ENCODE measurements at places on chromosomes 7 and 10.

- peaks cover 9% of the 10 kb centered on the region for H3K4me1 ChIP-seq
- no peaks in the 10 kb centered on the region for H3K27me3 ChIP-seq
- H3K36me3 ChIP-seq: no peaks in the 10 kb centered on the region
- no peak overlapping the region for H3K4me3 ChIP-seq
Observed at GRCh38 chr10:80670774-80671173, 133.1 kb downstream of the SH2D4B start.

DNA sequence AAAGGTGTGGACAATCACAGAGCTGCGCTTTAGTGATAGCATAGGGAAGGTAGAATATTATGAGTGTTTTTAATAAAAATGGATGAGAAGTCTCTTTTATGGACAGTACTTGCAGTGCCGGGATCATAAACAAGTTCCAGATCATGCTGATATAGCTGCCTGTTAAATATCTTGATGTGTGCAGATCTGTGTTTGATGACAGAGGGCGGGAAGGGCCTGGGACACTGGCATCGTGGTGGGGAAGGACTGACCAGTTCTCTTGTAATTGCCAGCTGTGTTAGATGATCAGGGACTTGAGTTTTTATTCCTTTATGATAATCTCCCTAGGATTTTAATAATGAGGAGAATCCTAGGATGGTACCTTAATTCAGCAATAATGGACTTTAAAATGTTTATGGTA, 14.6 kb downstream of the SND1 start:
- H3K4me3 ChIP-seq: no peak overlapping the region
- no peak for DNase-seq
- no peak overlapping the region for H3K27ac ChIP-seq
- H3K27me3 ChIP-seq: no peaks in the 10 kb centered on the region
- peaks cover 25% of the 10 kb centered on the region for H3K4me1 ChIP-seq

DNA sequence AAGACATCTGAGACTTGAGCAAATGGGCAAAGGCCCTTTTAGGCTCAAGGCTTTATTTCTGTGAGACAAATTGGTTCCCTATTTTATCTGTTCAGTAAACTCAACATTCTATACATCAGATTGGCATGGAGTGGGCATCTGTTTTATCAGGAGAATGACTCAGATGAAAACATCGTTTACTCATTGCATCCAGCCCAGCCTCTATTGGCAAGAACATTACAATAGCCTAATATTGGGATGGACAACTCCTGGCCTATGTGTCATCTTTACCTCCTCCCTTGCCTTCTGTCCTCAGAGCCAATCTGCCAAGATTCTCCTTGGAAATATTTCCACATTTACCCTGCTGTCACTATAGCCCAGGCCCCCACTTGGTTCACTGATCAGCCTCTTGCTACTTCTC, 5.5 kb upstream of the BLNK start:
- H3K4me3 ChIP-seq: no peak overlapping the region
- no peak for DNase-seq
- H3K27me3 ChIP-seq: no peaks in the 10 kb centered on the region
- H3K36me3 ChIP-seq: no peaks in the 10 kb centered on the region
- peaks cover 8% of the 10 kb centered on the region for H3K4me1 ChIP-seq

DNA sequence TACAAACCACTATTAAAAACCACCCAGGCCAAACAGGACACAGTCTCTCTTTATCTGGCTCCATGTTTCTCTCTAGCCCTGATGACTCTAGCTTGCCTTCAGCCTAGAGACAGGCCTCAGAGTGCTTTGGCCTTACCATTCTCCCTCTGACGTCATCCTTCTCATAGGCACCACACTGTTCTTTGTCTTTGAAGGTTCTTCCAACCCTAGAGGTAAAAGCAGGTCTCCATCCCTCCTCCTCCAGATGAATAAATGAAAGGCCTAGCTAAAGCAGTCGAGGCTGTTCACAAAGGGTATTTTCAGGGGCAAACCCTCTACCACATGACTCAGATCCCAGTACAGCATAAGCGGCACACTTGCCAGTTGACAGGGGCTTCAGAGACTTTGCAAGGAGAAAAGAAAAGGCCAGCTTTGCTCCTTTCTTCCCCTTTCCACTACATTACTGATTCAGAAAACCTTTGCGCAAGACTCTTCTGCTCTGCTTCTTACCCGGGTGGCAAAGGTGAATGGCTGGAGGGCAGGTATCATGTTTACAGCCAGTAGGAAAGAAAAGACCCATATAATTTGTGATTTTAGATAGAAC, 14.8 kb downstream of the NFE2L3 start:
- H3K4me1 ChIP-seq: peaks cover 11% of the 10 kb centered on the region
- no peaks in the 10 kb centered on the region for H3K36me3 ChIP-seq
- H3K27me3 ChIP-seq: no peaks in the 10 kb centered on the region
- no peak overlapping the region for H3K4me3 ChIP-seq

DNA sequence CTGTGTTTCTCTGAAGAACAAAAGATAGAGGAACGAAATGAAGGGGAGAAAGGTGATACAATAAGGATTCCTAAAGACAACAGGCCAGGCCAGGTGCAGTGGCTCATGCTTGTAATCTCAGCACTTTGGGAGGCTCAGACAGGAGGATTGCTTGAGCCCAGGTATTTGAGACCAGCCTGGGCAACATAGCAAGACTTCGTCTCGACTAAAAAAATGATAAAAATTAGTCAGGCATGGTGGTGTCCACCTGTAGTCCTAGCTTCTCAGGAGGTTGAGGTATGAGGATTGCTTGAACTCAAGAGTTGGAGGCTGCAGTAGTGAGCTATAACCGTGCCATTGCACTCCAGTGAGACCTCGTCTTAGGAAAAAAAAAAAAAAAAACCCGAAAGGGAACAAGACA, 41.4 kb upstream of the FAM3C start:
- H3K27ac ChIP-seq: peak overlapping the region; percentile 96
- H3K36me3 ChIP-seq: peaks cover 4% of the 10 kb centered on the region
- no peak for DNase-seq
- no peaks in the 10 kb centered on the region for H3K27me3 ChIP-seq
- peaks cover 12% of the 10 kb centered on the region for H3K4me1 ChIP-seq
- no peak overlapping the region for H3K4me3 ChIP-seq
